C1 segment of cervical spinal cord (tissue), 14 donors: ENCODE measurements at places on chromosomes 2 and 18.

GRCh38 chr2:176038694-176039093 lies 36.6 kb upstream of the LNPK start:
- no peak for DNase-seq

GRCh38 chr18:56945171-56946083 lies 201.5 kb upstream of the BOD1L2 start:
- no peak for DNase-seq

DNA sequence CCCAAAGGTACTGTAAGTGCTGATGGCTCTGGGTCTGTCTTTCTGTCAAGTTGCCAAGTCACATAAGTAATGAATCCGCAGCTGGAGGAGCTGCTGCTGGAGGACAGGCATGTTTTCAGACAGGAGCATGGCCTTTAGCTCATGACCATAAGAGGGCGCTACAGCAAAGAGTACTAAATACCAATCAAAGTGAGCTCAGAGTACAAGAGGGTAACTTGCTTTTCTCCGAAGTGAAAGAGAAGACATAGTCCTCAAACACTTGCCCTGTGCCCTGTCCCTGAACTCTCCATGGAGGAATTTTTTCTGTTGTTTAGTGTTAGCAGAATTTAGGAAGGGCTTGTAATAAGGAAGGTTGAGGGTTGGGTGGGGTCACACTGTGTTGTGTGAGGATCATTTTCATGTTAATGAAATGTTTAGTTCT lies 58.0 kb upstream of the EML6 start:
- no peak for DNase-seq

GRCh38 chr2:177669201-177669600 lies 276.6 kb downstream of the AGPS start:
- DNase-seq, result no peak

- DNase-seq, result no peak
Measured at GRCh38 chr18:12435867-12436266, 28.1 kb downstream of the PRELID3A start.
